CD4-positive, alpha-beta T cell treated with Interleukin-6 for 4 hours (primary cell): ENCODE measurements at places on chromosomes 7 and 10.

DNA sequence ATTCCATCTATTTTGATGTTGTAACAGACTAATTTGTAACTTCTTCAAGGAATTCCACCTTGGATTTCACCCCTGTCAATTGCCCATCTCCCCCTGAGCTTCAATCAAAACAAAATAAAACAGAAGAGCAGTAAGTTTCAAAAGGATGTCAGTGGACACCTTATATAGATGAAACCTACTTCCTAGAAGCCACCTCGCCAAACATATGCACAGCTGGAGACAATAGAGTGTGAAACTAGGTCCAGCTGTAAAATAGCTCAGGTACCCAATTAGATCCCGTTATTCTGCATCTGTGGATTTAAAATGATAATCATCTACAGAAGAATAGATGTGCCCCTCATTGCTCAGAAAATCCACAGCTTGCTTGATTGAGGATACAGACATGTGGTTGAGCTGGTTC is 598.6 kb downstream of the SH2D4B start:
- no peak for DNase-seq

DNA sequence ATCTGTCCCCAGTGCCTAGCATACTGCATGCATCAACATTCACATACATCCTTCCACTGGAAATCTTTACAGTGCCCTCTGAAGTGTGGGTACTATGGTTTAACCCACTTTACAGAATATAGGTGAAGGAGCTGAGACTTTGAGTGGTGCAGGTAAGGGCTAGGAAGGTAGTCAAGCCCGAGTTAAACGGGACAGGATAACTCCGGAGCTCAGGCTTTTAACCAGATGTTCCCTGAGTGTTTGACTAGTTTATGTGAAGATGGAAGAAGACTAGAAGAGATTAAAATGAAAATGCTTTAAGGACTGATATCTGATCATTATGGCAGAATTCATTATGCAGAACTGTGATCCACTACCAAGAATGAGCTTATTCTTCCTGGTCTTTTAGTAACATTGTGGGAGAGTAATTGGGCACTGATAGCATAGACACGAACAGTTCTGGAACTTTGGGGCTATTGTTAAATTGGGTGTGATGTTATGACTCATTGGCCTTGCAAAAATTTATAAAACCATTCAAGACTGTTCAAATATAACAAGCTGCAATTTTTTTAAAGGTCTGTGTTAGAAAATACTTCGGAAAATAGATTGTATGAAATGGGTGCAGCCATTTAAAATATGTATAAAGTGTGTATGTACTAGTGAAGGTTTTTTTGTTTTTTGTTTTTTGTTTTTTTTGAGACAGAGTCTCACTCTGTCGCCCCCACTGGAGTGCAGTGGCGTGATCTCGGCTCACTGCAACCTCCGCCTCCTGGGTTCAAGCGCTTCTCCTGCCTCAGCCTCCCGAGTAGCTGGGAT is 4.4 kb downstream of the CUL1 start:
- no peak for DNase-seq

- DNase-seq: no peak
Measured at GRCh38 chr7:44693641-44694313, 54.9 kb upstream of the ZMIZ2 start.

GRCh38 chr7:26673271-26673670 is 191.1 kb downstream of the SKAP2 start:
- no peak for DNase-seq

DNA sequence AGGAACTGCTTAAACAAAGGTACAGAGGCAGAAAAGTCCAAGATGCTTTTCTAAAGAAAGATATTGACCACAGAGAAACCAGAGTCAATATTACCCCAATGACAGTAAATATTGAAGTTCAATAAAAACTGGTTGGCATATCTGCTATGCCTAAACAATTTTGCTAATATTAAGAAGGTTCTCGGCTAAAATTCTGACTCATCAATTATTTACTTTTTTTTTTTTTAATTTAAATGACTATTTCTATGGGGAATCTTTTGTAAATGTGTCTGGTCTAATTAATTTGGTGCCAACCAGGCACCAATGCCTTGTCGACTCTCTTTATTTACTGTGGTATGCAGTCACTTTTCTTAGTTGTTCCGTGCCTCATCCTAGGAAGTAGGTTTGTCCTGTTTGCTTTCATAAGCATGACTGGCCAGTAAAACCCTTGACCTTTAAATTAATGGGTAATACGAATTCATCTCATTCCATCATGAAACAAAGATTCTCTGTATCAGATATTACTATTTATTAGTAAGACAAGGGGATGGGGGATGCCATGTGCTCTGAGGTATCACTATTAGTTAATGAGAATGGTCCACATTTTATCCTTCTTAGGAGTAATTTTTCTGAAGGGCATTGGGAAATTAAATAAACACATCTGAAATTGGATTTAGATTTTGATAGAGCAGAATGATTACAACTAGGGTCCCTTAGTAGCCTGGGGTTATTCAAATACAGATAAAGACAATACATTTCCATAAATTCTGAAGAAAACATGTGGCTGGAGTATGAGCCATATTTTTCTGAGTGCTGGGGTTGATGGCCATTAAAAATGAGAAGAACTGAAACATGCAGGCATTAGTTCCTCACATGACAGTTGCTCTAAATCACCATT is 154.4 kb downstream of the VTI1A start:
- DNase-seq: no peak

DNA sequence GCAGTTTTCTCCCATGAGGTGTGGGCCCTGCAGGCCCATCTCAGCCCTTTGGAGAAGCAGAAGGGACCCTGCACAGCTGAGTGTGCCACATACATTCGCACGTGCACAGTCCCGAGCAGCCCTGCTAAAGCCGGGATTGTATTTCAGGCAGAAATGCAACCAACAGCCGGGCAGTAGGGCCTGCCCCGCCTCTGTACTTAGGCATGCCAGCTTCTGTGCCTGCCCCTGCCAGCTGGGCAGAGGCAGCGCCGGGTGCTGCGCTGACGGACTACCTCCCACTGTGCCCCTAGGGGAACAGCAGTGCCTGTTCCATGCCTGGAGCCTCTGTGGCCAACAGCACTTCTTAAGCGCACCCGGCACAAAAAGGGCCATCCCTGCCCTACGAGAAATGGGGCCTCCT is 170.3 kb downstream of the NEURL1 start:
- no peak for DNase-seq

DNA sequence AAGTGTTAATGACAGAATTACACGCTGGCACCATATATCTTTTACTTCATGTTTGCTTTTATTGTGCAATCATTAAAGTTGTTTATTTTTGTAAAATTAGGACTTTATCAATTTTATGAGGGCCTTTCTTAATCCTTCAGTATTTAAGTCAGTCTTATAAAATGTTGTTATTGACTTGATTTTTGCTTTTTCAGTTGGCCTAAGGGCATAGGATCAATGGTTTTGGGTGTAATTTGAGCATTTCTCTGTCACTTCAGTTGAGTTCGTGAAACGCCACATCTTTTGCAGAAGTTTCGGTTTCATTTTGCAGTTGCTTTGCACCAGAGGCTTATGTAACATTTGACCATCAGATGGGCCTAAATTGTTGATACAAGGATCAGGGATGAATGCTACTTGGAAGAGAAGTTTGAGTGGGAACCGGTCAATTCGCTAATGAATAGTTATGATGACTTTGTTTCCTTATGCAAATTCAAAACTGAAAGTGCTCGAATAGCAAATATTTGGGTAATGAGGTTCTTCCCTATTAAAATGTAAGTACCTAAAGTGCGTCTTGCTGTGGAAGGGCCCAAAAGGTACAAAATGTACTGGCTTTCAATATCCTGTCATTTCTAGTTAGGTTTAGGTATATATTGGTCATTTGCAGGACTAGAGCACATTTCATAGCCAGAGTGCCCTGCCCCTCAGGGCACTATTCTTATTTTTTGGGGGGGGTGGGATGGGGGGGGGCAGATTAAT is 340.9 kb downstream of the LRMDA start:
- no peak for DNase-seq

GRCh38 chr7:127901895-127902703 is 129.1 kb downstream of the LRRC4 start:
- DNase-seq: no peak

GRCh38 chr7:4959893-4960292 is 906 bp upstream of the MMD2 start:
- DNase-seq: no peak

DNA sequence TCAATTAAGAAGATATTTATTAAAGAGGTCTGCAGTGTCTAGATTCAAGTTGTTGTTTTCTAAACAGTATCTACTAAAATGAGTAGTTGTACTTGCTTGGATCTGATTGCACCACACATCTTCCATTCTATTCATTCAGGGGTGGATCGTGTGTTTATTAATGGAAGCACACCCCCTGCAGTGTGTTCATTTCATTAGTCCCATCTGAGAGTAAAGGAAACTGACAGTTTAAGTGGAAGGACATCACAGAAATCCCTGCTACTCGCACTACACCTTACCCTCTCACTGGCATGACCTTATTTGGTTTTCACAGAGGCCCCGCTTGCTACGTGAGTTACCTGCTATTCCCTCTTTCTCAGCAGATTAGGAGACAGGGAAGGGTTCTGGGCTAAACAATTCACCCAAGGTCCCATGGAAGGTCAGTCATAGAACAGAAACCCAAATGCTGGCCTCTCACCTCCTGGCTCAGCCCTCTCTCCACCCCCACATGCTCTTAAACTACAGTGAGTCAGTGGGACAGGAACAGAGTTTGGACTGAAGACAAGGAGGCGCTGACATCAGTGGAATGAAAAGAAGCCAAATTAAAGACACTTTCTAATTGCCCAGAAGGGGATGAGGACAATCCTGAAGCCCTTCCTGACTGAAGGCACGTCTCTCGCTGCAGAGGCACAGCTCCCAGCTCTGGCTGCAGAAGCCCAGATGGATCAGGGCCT is 369.2 kb upstream of the NRP1 start:
- no peak for DNase-seq

DNA sequence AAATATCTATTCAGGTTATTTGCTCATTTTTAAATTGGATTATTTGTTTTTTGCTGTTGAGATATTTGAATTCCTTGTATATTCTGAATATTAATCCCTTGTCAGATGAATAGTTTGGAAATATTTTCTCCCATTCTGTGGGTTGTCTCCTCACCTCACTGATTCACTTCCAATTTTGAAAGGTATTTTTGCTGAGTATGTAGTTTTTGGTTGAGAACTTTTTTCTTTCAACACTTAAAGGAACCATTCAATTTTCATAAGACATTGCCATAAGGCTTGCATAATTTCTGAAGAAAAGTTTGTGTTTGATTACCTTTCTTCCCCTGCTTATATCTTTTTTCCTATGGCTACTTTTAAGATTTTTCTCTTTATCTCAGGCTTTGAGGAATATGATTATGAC is 8.9 kb upstream of the SCRN1 start:
- no peak for DNase-seq

- no peak for DNase-seq
Measured at GRCh38 chr7:155227004-155227787, 70.5 kb upstream of the INSIG1 start.

DNA sequence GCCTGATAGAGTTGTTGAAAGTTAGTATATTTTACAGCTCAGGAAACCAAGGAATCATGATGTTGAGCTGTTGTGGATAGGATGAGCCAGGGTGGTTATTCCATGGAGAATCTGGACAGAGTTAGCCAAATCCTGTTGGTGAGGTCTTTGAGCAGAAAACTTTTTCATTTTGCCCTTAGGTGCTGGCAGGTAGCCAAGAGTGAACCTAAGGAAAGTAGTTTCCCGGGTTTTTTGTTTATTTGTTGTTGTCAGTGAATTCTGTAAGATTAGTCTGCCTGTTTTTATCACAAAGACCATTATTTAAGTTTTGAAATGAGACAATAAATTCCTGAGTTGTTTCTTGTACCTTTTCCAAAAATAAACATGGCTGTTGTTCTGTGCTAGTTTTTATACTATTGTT is 61.0 kb downstream of the GALNT11 start:
- no peak for DNase-seq

DNA sequence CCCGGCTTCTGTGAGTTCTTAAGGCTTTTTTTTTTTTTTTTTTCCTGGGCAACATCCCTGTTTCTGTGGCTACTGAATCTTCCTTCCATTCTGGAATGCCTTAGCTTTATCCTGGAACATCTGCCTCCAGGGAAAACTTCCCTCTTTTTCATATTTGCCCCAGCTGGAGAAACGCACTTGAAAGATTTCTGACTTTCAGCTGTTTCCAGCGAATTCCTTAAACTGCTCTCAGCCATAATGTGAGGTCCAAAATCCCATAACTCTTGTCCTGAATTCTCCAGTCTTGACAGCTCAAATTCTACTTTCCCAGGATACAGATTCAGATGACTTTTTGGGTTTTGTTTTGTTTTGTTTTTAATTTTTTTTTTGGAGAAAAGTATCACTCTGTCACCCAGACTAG is 263.6 kb upstream of the AUTS2 start:
- no peak for DNase-seq

DNA sequence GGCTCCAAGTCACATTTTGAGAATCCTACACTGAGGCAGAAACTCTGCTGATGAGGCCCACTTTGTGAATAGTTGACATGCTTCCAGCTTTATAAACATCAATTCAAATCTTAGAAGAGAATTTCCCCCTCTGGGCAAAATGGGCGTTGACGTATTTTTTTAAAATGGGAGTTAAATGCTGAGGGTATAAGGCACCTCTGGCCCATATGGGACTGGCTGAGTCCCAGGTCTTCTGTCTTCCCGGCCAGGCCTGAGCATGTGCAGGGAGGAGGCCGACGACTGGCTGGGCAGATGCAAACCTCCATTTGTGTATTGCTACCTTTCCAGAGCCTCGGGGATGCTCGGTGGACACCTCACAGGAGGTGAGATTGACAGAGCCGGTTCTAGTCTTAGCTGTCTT is 37.7 kb downstream of the BUB3 start:
- no peak for DNase-seq

- no peak for DNase-seq
Measured at GRCh38 chr10:3987143-3987974, 202.3 kb upstream of the KLF6 start.

DNA sequence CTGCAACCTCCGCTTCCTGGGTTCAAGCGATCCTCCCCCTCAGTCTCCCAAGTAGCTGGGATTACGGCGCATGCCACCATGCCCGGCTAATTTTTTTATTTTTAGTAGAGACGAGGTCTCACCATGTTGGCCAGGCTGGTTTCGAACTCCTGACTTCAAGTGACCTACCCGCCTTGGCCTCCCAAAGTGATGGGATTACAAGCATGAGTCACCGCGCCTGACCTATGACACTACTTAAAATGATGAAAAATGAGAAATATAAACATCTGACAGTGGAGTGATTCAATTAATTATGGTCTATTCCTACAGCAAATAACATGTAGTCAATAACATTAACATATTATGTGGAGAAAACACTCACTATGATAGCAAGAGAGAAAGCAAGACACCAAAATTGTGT is 2.2 kb downstream of the BRAT1 start:
- no peak for DNase-seq

DNA sequence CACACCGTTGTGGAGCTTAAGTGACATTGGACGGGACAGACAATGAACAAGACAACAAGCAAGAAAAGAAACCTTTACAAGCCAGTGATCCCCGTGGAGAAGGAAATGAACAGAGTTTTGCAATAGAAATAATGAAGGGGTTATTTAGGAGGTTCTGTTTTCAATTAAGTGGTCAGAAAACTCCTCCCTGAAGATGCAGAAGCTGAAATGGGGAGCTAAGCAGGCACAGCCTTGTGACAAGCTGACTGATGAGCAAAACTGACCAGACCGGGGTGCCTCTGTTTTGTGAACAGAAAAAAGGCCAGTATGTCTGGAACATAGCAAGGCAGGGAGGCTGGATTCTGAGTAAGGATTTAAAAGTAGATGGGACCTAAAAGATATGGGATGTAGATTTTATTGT is 299.8 kb upstream of the POM121L12 start:
- no peak for DNase-seq
